Urinary bladder (tissue), 4 donors: ENCODE measurements at places on chromosomes 7 and 10.

- no peak for DNase-seq
Observed at GRCh38 chr7:150621376-150621775, 10.8 kb downstream of the GIMAP6 start.

- DNase-seq, result no peak
Observed at GRCh38 chr10:92729886-92730285, 40.1 kb downstream of the HHEX start.

DNA sequence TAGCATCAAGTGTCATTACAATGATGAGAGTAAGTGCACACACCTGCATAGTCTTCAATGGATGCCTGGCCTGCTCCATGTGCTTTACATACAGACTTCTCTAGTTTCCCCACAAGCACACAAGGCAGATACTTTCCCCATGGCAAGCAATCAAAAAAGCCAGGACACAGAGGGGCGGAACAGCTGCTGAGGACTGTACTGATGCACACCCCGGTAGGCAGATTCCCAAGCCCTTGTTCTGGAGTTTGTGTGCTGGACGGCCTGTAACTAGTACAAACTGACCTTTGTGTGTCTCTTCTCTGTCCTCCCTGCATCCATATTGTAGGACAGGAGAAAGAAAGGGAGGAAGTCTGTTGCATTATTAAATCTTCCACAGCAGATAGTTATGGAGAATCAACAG is 25.8 kb downstream of the UBE2D4 start:
- DNase-seq, result no peak

- DNase-seq, result no peak
Observed at GRCh38 chr10:4623200-4623599, 202.8 kb upstream of the AKR1E2 start.

GRCh38 chr10:8053446-8054243 is 843 bp upstream of the GATA3 start:
- peak; percentile 64 for DNase-seq
